Erythroblast (primary cell): ENCODE measurements at places on chromosomes 3 and 15.

GRCh38 chr3:155182467-155182866 lies 102.3 kb downstream of the MME start:
- no peak for DNase-seq

- no peak for DNase-seq
These were observed 69.1 kb upstream of the XCR1 start for GRCh38 chr3:46096336-46096735.

DNA sequence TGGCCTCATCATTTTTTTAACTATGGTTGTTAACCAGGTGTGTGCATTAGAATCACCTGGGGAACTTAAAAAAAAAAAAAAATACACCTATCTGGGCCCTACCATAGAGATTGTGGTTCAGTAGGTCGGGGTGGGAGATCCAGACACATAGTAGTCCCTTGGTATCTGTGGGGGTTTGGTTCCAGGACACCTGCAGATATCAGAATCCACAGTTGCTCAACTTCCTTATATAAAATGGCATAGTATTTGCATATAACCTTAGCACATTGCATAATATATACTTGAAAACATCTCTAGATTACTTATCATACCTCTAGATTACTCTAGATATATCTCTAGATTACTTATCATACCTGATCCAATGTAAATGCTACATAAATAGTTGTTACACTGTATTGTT lies 5.0 kb downstream of the IQGAP1 start:
- DNase-seq, result no peak

DNA sequence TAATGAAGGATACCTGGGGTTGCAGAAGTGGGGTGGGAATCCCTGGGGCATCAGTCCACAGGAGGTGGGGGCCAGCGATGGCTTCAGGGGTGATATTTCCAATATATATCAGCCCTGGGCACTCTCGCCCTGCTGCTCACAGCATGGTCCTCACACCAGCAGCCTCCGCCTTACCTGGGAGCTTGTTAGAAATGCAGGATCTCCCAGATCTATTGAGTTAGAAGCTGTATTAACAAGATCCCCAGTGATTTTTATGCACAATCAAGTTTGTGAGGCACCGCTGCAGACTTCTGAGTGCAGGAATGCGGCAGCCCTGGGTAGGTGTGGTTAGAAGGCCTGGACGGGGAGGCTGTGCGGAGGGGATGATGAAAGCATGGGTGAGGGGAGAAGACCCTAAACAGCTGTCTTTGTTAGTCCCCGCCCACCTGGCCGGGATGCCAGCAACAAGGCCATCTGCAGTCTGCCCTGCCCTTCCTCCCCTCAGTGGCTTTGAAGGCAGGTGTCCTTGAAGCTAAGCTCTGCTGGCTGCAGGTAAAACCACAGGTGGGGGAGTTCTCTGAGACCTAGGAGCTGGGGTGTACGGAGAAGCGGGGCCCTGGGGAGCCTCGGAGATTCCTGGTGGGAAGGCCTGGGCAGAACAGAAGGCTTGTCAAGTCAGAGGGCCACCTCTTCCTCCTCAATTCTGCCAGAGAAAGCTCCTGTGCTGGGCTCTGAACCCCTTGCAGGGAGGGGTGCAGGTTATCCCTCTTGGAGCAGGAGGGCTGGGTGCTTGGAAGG lies 11.4 kb downstream of the FAM107A start:
- no peak for DNase-seq

DNA sequence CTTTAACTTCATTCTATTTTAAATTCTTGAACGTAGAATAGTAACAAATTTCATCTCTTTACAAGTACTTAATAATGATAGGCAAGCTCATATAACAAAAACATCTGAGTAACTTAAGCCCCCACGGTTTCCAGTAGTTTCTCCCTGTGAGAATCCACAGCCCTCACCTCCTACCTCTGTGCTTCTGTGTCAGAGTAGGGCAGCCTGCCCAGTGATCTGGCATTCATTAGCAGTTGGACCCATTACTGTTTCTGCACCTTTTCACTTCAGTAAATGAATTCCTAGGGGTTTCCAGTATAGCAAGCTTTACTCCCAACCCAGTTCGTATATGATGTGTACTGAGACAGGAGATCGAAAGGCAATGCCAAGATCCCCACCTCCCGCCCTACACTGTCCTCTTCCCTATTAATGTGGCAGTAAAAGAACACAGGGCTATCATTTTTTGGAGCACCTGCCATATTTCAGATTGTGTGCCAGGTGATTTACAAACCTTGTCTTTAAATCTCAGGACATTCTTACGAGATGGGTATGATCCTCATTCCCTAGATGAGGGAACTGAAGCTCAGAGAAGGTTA lies 40.8 kb downstream of the EIF2AK4 start:
- DNase-seq, result no peak

- no peak for DNase-seq
These were observed 2.1 kb downstream of the TNK2 start for GRCh38 chr3:195905970-195906864.

- DNase-seq, result no peak
These were observed 246.5 kb upstream of the GOLIM4 start for GRCh38 chr3:168341956-168342936.

- DNase-seq, result no peak
These were observed 138.2 kb upstream of the IL12A start for GRCh38 chr3:159850481-159850880.

- DNase-seq, result no peak
These were observed 1.9 kb downstream of the TBC1D2B start for GRCh38 chr15:78075490-78076230.

GRCh38 chr3:44516230-44516629 lies 38.8 kb upstream of the ZNF445 start:
- no peak for DNase-seq
